ENCODE measurements at places on chromosomes 4 and X.

GRCh38 chr4:142341268-142341667 lies 504.8 kb downstream of the INPP4B start:
- DNase-seq = no peak

DNA sequence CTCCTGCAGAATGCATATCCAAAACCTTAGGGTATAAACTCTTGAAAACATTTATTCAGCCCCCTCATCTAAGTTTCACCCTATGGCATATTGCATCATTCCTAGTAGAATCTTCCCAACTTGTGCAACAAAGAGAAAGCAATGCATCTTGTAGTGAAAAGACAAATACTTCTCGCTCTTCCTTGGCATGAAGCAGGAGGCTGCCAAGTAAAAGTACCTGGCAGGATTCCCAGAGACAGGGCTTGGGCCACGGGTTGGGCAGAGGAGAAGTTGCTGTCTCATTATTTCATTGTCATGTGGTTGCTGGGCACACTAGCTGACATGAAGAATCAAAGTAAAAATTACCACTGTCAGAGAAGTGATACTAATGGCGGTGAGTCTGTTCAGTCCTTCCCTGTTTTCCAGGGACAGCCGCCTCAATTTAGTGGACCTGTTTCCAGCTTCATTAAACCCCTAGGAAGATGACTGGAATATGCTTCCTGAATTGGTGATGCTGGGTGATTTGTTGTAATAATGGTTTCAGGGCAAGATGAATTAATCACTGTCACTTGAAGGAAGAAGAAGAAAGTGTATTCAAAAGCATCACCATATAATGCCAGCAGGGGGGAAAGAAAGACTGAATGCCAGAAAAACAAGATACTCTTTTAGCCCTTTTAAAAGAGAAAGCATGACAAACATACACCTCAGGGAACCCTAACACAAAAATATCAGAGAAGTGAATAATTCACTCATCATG lies 380.5 kb upstream of the IGFBP7 start:
- DNase-seq = no peak

GRCh38 chrX:18543738-18544137 lies 118.3 kb downstream of the CDKL5 start:
- no peak for DNase-seq

- no peak for DNase-seq
Measured at GRCh38 chr4:54784161-54784671, 126.5 kb downstream of the KIT start.

- no peak for DNase-seq
Measured at GRCh38 chr4:2280531-2281300, 18.8 kb upstream of the MXD4 start.

- no peak for DNase-seq
Measured at GRCh38 chr4:135412213-135412612, 1210.6 kb upstream of the PABPC4L start.

DNA sequence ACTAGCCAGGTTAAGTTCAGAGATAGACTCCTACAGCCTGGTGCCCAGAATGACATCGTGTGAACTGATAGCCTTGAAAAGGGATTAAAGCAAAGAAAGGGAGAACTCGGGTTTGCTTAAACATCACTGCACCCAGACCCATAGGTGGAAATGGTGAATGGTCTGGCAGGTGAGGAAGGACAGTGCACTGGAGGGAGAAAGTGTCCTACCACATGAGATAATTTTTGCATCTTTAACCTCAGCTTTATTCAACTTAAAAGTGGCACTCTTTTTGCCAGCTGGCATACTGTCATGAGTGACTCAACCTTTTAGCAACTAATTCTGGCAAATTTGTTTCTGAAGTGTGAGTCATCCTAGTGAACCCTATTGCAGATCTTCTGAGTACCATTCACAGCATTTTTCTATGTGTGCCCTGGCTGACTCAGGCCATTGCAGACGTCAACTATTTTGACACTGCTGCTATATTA lies 53.0 kb upstream of the DAPP1 start:
- DNase-seq = no peak

GRCh38 chrX:9873952-9874351 lies 87.7 kb downstream of the SHROOM2 start:
- peak; percentile 43 for DNase-seq

- DNase-seq = no peak
Measured at GRCh38 chr4:16667464-16667863, 231.0 kb downstream of the LDB2 start.

GRCh38 chr4:37381040-37381668 lies 136.6 kb downstream of the NWD2 start:
- DNase-seq = no peak

DNA sequence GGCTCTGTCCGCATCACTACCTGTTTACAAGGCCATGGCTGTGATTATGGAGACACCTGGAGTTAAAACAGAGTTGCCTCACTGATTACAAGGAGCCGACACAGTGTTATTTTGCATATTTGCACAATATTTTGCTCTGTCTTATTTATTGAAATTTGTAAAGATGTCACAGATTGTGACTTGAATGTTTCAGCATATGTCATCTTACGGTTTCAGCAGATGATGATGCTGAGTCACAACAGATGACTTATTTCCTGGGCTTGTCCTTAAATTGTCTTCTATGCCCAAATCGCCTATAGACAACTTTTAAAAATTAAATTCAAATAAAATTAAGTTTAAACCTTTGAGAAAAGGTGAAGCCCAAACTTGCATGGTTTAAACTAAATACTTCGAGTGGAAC lies 87.1 kb upstream of the INPP4B start:
- no peak for DNase-seq

- no peak for DNase-seq
Measured at GRCh38 chrX:14013054-14013453, 16.6 kb downstream of the GEMIN8 start.

DNA sequence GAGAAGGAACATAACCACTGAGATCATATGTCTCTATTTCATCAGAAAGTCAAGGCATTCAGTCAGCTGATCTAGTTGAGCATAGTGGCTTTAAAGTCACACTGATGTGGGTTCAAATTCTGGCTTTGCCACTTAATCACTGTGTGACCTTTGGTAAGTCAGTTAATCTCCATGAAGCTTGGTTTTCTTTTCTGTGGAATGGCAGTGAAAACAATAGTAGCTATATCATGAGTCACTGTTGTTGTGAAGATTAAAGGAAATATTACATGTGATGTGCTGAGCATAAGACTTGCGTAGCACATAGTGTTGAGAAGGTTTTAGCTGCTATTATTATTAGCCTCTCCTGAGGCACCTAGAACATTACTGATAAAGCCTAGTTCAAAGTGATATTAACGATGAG lies 242.2 kb downstream of the FMR1NB start:
- DNase-seq = no peak

- no peak for DNase-seq
Measured at GRCh38 chrX:100911731-100912130, 17.0 kb downstream of the XKRX start.

DNA sequence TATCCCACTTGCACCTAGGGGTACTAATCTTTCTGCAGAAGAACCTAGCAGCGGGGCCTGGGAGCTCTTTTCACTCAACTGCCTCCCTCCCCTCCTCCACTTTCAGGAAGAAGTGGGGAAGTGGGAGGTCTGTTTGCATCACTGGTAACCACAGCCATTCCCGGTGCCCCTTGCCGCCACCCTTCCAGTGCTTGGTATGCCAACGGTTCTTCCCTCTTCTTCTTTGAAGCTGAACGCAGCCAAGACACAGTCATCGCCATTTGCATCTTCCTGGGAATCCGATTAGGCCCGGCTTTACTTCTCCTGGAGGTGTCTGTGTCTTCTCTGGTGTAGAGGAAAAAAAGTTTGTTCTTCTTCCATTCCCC lies 47.2 kb upstream of the RBPJ start:
- no peak for DNase-seq

GRCh38 chr4:98673978-98674377 lies 15.6 kb upstream of the TSPAN5 start:
- no peak for DNase-seq

DNA sequence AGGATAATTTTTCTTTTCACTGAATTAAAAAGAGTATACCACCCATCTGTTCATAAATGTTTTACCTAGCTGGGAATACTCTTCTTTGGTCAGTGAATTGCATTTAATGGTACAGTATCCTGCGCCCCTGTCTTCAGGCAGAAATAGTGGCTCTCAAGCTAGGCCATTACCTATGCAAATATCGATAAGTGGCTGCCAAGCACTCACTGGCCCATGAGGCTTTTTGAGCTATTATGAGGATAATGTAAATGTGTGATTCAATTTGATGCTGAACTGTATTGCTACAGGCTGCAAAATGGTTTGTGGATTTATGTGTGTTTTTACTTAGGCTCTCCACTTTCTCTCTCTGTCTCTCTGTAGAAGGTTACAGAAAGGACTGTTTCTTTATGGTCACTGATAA lies 30.1 kb upstream of the MTMR1 start:
- no peak for DNase-seq

DNA sequence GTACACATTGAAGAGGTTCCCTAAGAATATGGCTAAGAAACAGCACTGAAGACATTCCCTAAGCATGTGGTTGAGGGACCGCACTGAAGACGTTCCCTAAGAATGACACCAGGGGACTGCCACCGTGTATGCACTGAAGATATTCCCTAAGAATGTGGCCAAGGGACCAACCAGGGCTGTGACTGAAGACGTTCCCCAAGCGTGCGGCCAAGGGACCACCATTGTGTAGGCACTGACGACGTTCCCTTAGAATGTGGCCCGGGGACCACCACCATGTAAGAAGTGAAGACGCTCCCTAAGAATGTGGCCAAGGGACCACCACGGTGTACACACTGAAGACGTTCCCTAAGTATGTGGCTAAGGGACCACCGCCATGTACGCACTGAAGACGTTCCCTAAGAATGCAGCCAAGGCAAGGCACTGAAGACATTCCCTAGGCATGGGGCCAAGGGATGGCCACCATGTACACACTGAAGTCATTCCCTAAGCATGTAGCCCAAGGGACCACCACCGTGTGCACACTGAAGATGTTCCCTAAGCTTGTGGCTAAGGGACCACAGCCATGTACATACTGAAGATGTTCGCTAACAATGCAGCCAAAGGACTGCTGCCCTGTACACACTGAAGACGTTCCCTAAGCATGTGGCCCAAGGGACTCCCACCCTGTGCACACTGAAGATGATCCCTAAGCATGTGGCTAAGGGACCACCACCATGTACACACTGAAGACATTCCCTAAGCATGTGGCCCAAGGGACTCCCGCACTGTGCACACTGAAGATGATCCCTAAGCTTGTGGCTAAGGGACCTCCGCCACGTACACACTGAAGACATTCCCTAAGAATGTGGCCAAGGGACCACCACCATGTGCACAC lies 22.0 kb downstream of the DHRSX start:
- DNase-seq = no peak

DNA sequence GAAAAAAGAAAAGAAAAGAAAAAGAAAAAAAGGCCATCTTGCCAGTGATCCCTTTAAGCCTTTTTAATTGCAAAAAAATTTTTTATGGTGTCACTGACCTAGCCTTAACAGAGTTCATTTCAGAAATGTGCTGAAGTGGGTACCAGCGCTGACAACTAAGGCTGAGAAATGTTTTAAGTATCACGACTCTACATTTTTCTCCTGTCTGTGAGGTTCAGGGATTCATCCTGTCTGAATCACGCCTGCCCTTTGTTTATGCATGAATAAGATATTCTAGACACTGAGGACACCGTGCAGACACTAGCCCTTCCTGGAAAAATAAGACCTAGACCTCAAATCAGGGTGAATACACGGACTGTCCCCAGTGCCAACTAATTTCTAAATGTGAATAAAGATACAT lies 154.4 kb upstream of the NOCT start:
- no peak for DNase-seq

GRCh38 chrX:49812177-49812576 lies 16.9 kb upstream of the PAGE4 start:
- no peak for DNase-seq

- DNase-seq = no peak
Measured at GRCh38 chrX:135389717-135390116, 32.0 kb upstream of the SMIM10L2A start.

GRCh38 chrX:136061286-136061685 lies 76.1 kb downstream of the SLC9A6 start:
- DNase-seq = no peak

DNA sequence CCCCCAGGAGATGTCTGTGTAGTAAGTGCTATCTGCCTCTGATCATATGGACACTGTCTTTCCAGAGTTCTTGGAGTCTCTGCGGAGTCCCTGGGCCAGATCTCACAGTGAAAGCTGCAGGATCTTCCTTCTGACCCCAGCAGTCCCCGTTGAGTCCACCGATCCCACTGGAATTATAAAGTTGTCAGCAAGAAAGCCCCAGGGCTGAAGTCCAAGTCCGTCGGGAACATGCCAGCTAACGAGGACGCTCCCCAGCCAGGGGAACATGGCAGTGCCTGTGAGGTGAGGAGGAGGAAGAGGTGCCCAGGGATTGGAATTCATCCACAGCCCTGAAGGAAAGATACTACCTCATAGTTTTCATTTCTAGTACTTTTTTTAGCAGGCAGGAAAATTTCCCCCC lies 9.3 kb downstream of the ZNF81 start:
- no peak for DNase-seq

- no peak for DNase-seq
Measured at GRCh38 chr4:87832669-87833068, at the start of gene MEPE. Gene MEPE (plus strand): TSS chr4:87832969. CDS start chr4:87834715, 1,746 bp downstream.

GRCh38 chrX:10112510-10112909 lies 44.3 kb upstream of the CLCN4 start:
- DNase-seq = no peak

DNA sequence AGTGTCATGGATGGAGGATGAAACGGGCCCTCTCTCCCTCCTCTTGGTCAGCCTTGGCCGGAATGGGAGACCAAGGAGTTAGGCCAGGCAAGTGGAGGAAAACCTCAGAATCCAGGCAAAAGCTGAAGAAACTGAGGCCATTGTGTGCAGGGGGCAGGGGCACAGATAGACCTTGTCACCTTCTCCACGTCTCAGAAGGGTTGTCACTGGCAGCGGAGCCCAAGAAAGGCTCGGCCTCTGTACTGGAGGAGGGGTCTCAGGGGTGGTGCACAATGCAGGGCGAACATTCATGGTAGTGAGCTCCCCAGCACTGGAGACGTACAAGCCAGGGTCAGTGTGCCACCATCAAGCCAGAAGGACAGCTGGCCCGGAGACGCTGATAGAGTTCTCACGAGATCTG lies 139.5 kb downstream of the CPZ start:
- DNase-seq = no peak

GRCh38 chr4:31983677-31984076 lies 1263.5 kb downstream of the PCDH7 start:
- DNase-seq = no peak

GRCh38 chrX:69506617-69507499 lies 2.7 kb downstream of the NALF2 start:
- no peak for DNase-seq

- DNase-seq = no peak
Measured at GRCh38 chr4:2788532-2789103, 4.3 kb upstream of the SH3BP2 start.

DNA sequence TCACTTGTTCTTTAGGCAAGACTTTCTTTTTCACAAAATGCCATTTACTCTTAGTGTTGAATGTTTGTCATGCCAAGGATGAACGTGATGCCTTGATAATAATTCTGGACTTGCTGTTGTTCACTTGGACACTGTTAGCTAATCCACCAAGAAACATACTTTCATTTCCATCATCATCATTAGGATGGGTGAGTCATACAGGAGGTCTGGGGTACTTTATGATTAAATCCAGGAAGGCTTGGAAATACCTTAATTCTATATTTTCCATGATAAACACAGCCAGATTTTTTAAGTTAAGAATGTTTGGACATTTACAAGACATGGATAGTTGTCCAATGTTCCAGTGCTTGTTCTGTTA lies 260.7 kb upstream of the GIMD1 start:
- no peak for DNase-seq

- DNase-seq = no peak
Measured at GRCh38 chr4:113043591-113043990, 5.9 kb upstream of the ANK2 start.
